ENCODE measurements at places on chromosomes 3 and 15.

- DNase-seq: no peak
Observed at GRCh38 chr3:191068946-191069813, 129.9 kb upstream of the OSTN start.

- DNase-seq: no peak
Observed at GRCh38 chr3:16262174-16262573, 2.6 kb downstream of the DPH3 start.

DNA sequence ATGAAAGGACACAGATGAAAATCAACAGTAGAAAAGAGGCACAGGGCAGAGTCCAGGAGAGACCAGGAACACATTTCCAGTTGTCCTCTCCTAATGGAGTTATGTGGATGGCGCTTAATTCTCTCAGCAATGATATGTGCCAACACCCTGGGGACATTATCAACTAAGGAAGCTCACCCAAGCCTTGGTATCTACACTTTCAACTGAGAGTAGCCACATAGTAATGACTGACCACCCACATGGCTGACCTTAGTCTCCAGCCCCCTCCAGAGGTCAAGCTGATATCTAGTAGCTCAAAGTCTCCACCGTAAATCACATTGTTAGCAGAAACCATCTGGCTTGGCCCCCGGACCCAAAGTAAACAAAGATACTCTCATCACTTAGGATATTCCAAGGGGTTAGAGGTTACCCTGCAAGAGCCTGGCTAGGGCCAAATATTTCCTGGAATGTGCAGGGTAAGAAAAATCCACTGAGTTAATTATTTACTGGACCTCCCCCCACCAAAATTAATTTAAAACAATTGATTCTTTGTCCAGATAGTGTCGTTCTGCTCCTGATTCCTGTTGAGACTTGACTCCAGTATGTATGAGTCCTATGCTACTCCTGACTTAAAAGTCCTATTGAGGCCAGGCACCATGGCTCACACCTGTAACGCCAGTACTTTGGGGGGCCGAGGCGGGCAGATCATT, 24.8 kb downstream of the GABRR3 start:
- DNase-seq: no peak

DNA sequence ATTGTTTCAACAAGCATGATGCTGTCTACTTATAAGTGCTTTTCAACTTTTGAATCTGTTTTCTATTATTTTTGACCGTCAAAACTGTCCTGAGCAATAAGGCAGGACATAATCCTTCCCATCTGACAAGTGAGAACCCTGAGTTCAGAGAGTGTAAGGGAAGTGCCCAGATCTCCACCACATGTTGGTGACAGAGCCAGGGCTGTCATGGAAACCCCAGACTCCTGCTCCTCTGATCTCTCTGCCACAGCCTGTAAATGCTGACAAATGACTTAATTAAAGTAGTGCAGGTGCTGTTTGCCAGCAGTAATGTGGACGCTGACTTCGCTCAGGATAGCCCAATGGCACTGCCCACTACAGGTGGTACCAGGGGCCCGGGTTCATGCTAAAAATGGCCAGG, 40.3 kb downstream of the SPSB4 start:
- DNase-seq: no peak

DNA sequence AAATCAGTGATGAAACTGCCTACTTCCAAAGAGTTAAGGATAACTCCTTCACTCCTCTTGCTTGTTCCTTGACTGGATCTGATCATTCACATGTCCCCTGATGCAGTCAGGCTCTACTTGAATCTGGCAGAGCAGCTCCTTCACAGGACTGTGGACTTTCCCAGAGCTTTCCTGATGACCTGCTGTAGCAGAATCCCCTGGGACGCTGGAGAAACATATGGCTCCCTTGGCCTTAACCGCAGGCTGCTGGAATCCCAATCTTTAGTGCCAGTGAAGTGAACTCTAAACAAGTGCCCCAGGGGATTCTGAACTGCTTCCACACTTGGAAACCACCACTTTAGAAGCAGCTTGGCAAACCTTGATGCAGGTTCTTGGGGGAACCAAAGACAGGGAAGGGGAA, 217.8 kb downstream of the CHST2 start:
- DNase-seq: no peak

GRCh38 chr3:129947538-129948240, 26.8 kb upstream of the TRH start:
- DNase-seq: no peak

- DNase-seq: no peak
Observed at GRCh38 chr15:32936283-32936918, 218.6 kb downstream of the GREM1 start.

GRCh38 chr15:65535192-65535591, 4.9 kb downstream of the HACD3 start:
- no peak for DNase-seq

DNA sequence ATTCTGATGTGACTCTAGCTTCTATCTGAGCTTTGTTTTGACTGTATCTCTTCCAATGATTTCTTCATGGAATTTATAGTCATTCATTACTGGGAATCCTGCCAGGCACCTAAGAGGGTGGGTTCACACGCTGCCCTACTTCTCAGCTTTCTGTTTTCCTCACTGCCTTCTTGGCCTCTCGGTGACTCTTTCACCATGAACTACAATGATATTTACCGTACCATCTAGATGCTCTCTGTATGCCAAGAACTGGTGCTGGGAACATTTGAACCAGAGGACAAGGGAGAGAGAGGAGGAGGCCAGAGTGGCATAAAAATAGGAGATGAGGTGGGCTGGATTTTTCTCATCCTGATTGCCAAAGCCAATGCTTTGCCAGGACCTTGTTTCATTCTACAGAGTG, 280.0 kb upstream of the P2RY1 start:
- no peak for DNase-seq

GRCh38 chr3:108455212-108455705, 55.1 kb downstream of the MYH15 start:
- no peak for DNase-seq

DNA sequence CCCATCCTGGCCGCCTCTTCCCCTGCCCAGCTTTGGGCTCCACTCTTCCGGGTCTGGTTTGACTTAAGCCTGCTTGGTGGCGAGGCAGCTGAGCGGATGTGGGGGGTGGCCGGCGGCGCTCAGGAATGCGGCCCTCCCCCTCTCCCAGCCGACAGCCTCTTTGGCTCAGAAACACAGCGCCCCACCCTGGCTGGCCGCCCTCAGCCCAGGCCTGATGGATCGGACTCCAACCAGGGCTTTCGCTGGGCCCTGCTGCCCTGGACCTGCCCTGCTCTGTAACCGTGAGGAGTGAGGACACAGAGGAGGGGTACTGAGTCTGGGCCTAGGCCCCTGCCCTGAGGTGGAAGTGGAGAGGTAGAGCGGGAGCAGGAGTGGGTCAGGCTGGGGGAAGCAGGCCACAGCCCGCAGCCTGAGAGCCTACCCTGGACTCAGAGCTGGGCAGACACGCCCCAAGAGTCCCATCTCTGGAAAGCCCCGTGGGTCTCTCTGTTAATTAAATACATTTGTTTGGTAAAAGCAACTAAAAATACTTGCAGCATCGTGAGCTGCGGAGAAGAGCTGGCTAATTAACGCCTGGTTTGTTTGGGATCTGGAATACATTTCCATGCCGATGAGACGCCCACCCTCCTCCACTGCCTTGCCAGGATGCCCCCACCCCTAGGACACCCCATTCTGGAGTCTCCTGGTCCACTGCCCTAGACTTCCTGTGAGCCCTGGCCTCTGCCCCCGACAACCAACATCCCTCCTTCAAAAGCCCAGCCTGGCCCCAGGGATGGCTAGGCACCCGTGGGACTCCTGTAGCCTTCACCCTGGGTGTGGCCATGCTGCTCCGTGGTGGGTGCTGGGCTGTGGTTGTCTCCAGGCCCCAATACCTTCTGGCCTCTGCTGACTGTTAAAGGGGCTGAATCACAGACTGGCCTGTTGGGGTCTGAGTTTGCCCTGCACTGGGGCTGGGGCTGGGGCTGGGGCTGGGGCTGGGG, 19.6 kb downstream of the PLXNA1 start:
- no peak for DNase-seq

DNA sequence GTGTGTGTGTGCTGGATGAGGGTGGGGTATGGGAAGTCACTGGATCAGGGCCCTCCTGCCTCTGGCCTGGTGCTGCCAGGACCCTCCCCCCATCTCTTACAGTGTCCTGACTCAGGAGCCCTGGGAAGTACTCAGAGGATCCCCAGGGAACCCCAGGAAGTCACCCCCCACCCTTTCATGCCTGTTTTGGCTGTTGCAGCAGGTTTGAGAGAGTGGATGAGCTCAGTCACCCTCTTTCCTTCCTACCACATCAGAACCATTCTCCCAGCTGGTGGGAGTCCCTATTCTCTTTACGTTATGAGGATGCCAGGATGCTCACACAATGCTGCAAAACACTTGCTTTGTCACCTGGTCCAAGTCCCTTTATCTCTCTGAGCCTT, 59.0 kb downstream of the BDH1 start:
- DNase-seq: no peak

- no peak for DNase-seq
Observed at GRCh38 chr3:32412887-32413286, 21.2 kb downstream of the CMTM7 start.

DNA sequence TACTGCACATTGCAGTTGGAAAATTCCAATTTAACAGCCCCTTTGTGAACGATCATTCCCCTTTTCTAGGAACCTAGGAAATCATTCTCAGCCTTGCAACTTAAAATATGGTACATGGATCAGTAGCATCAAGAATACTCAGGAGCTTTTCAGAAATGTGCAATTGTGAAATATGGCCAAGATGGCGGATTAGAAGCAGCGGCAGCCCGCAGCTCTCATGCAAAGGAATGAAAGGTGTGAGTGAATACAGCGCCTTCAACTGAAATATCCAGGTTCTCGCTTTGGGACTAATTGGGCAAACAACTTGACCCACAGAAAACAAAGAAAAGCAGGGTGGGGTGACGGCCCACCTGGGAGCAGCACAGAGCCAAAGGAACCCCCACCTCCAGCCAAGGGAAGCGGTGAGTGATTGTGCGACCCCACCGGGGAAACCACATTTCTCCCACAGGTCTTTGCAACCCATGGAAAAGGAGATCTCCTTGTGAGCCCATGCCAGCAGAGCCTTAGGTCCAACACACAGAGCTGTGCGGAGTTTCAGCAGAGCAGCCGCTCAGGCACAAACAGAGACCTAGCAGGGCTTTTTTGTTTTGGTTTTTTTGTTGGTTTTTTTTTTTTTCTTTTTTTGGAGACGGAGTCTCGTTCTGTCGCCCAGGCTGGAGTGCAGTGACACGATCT, 7.6 kb upstream of the AVEN start:
- DNase-seq: no peak

DNA sequence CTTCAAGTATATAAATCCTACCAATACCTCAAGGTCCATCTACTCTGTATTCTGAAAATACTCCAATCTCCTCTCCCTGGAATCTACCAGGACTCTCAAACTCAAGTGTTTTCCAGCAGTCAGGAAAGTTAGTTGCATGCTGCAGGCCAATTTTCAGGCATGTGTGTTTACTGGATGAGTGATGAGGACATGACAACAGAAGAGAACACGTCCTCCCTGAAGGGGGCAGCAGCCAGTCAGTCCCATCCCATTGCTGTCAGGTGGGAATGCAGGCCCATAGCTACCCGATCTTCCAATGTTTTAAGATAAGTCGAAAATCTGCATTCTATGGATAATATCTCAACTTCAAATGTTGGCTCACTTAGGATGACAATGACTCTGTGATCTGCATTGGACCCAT, 496.2 kb downstream of the FHIT start:
- no peak for DNase-seq

- DNase-seq: no peak
Observed at GRCh38 chr3:21481991-21482390, 269.0 kb downstream of the ZNF385D start.

- DNase-seq: no peak
Observed at GRCh38 chr3:103644450-103644849, 1209.6 kb downstream of the ZPLD1 start.

- DNase-seq: no peak
Observed at GRCh38 chr3:110419601-110420000, 652.0 kb upstream of the NECTIN3 start.

DNA sequence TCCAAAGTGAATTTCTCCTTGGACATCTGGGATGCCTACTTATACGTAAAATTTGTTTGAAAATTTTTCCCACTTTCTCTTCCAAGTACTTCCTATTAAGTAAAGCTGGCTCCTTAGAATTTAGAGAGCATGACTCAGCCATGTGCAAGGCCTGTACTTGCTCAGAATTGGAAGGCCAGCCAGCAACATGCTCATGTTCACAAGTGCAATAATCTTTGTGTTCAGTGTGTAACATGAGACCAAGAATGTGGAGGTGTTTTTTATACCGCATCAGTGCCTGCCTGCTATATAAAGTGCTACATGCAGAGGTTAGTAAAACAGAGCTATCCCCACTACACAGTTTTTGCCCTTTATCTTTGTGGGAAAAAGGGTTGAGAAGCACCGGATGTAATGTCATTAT, 151.9 kb upstream of the FEZF2 start:
- DNase-seq: no peak

DNA sequence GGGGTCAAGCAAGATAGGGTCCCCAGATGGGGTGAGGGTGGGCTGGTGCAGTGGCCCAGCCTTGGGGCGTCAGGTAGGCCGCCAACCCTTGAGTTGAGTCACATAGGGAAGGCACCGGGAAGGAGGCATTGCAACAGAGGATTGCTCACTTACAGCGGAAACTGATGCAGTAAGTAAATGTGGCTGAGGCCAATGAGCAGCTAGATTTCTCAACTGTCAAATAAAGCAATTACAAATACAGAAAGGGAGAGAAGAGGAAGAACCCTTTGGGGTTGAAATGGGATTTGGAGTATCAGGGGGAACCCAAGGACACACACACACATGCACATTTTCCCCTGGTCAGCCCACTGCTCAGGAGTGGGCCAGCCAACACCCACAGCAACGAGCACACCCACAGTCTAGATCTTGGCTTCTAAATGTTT, 44.0 kb downstream of the CHSY1 start:
- DNase-seq: no peak

DNA sequence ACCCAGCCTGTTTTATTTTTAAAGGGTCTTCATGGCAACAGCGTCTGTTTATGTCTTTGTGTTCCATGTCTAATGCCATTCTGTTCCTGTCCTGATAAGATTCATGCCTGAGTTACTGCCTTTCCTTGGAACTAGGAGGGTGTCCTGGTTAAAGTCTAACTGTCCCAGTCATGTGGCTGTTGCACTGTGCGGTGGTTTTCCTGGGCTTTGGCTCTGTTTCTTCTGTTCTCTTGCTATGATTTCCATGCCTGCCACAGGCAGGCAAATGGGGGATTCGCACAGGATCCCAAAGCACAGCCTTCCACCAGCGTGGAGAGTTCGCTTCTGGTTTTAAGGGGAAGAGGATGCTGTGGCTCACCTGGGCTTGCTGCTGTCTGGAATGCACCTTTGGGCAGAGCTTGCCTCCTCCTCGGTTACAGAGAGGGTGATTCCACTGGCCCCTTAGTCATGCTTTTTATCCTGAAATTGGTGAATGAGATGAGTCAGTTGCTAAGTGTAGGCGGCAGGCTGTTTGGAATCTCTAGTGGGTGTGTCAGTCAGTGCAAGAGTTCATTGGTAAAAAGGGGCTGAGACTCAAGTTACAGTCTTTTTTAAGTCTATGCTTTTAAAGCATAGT, 86.8 kb downstream of the CCK start:
- DNase-seq: no peak

GRCh38 chr3:66304293-66304692, 83.5 kb downstream of the SLC25A26 start:
- no peak for DNase-seq
